Activated naive CD4-positive, alpha-beta T cell treated with anti-CD3 and anti-CD28 coated beads for 36 hours (primary cell): ENCODE measurements at places on chromosomes 1 and 21. TPM values are rescaled to one million over a fixed set of nuclear protein-coding genes. Genes with fewer than 3 reads are reported as not detected.
A peak's percentile ranks its signal among the peaks of the same experiment; 100 is the strongest.

- no peaks in the 10 kb centered on the region for H3K4me1 ChIP-seq
- no peaks in the 10 kb centered on the region for H3K27me3 ChIP-seq
- no peaks in the 10 kb centered on the region for H3K36me3 ChIP-seq
- no peak for DNase-seq
Observed at GRCh38 chr1:164210211-164210739, 348.7 kb upstream of the PBX1 start.

- no peaks in the 10 kb centered on the region for H3K27me3 ChIP-seq
- peak; percentile 63 for DNase-seq
- peak overlapping the region; percentile 87 for H3K4me3 ChIP-seq
- peaks cover 5% of the 10 kb centered on the region for H3K36me3 ChIP-seq
- H3K27ac ChIP-seq: peak overlapping the region; percentile 84
- peaks cover 51% of the 10 kb centered on the region for H3K4me1 ChIP-seq
Observed at GRCh38 chr1:51518033-51518585, 957 bp downstream of the EPS15 start.

The EPHB2 gene
- not detected for total RNA-seq

DNA sequence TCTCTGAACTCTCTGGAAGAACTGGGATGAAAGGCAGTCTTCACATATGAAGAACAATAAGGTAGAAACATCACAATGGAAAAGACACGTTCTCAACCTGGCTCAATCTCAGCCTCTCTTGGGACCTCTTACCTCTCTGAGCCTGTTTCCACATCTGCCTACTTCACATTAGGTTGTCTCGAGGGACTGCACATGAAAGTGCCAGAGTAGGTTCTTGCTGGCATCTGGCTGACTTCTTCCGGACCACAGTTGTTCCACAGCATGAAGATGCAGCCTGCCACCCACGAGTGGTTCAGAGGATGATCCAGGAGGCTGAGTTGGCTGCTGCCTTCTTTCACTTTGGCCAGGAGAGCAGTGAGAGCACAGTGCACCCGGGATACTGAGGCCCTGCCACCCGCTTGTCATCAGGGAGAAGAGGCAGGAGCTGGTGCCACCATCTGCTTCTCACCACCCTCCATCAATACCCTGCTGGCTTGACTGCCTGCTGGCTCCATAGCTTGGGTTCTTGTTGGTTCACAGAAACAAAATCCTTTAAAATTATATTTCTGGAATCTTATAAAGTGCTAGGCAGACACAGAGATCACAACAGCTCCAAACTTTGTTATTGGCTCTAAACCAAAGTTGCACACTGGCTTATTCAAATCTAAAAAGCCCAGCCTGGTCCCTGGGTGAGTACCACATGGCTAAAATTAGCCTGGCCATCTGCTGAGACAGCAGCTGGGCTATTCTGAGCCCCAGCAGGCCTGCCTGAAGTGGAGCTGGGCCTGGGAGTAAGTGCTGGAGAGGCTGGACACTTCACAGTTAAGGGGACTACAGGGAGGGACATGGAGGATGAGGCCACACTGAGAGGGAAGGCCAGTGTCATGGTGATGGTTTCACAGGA is 46.9 kb upstream of the LIN9 start:
- H3K27ac ChIP-seq: no peak overlapping the region
- H3K36me3 ChIP-seq: peaks cover 15% of the 10 kb centered on the region
- no peaks in the 10 kb centered on the region for H3K4me1 ChIP-seq
- no peaks in the 10 kb centered on the region for H3K27me3 ChIP-seq
- no peak for DNase-seq
